Hematopoietic multipotent progenitor cell (in vitro differentiated cells): ENCODE measurements at places on chromosomes 16 and 17.
A peak's percentile ranks its signal among the peaks of the same experiment; 100 is the strongest.

DNA sequence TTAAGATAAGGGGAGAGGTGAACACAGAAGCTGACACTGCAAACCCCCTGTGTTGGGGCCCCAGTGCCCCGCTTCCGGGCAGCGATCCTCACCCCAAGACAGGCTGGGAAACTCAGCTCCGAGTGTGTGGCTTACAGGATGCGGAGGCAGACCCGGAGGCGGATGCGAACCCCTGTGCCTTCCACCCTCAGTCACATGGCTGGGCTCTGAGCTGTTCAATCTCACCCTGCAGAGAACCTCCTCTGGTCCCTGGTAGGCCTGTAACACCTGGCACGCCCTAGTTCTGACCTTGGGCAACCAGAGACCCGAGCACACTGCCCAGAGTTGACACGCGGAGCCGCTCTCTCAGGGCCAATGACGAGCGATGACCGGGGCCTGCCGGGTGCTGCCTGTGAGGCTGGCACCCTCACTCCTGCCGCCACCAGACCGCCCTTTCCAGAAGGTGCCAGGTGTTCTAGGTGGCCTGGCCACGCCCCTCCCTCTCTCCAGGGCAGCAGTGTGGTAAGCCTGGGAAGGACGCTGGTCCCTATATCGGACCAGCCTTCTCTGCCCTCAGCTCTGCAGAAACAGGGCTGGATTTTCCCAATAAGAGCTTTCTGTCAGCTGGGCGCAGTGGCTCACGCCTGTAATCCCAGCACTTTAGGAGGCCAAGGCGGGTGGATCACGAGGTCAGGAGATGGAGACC, 23.3 kb downstream of the MEAK7 start:
- DNase-seq = no peak

- DNase-seq = no peak
These were observed 84.5 kb downstream of the SEC14L1 start for GRCh38 chr17:77225265-77225664.

DNA sequence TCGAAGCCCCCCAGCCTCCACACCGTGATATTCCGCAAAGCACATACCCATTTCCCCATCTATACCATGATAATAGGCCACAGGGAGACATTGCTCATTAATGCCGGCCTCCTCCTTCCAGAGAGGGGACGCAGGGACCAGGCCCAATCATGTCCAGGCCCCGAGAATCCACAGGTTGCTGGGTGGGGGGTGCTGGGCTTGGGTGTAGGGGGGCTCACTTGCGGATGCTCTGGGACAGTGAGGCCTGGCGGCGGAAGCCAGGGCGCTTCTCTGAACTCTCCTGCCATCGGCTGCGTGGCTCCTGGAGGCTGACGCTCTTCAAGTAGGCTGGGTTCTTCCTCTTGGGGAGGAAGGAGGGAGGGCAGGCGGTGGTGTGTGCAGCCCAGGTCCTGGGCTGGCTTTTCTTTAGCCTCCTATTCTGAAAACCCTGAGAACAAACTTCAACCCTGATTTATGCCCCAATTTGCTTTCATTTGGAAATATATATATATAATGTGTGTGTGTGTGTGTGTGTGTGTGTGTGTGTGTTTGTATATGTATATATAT, 12.2 kb downstream of the AANAT start:
- DNase-seq = no peak

GRCh38 chr16:17567455-17567854, 96.7 kb upstream of the XYLT1 start:
- no peak for DNase-seq

GRCh38 chr16:66590322-66590721, 11.1 kb downstream of the CMTM2 start:
- DNase-seq = peak; percentile 57

- DNase-seq = no peak
These were observed 1.1 kb upstream of the STUB1 start for GRCh38 chr16:678858-679813.

DNA sequence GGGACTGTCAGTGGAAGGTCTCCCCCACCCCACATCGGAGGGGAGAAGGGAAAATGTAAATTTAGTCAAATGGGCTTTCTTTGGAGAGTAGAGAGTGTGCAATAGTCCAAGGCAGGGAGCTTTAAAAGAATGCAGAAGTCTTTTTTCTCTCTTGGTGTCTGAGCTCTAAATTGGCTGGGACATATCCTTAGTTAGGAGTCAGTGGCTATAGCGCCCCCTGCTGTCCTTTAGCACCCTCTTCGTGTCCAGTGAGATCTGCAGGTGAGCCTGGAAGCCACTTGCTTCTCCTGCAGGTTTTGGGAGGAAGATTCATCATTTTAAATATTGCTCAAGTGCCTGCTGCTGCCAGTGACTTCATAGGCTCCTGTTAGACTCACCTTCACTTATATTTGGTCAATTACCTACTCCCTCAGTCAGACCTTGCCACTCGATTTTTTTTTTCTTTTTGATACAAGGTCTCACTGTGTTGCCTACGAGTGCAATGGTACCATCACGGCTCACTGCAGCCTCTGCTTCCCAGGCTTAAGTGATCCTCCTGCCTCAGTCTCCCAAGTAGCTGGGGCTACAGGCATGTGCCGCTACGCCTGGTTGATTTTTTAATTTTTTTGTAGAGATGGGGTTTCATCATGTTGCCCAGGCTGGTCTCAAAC, 174.8 kb downstream of the PRKCB start:
- DNase-seq = peak; percentile 70

GRCh38 chr16:57091975-57092785, at the start of gene CPNE2:
Gene CPNE2 (plus strand): TSS chr16:57092583. CDS start chr16:57110743, 18,160 bp downstream.
- DNase-seq = no peak

GRCh38 chr17:81843713-81844326, 9.0 kb upstream of the PPP1R27 start:
- DNase-seq = no peak

DNA sequence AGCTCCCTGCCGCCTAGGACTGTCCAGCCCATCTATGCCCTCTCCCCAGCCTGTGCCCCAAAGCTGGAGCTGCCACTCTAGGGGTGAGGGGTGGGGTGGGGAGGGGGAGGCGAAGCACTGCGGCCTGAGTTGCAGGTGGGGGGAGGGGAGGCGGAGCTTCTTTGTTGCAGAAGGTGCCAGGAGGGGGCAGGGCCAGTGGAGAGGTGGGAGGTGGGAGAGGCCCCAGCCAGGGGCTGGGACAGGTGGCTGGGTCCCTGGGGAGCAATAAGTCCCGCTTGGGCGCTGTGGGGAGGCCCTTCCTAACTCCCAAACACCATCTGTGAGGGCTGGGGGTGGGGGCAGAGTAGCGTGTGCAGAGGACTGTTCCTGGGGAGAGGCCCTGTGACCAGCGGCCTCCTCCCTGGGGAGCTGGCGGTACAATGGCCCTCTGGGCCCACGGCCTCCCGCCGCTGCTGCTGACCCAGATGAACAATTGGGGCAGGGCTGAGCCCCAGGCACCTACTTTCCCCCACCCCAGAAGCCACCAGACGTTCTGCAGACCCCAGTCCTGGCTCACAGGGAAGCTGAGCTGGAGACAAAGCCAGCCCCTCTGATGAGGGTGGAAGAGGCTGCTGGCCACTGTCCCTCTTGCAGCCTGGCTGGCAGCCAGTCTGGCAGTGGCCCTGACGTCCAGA, 2.2 kb upstream of the NTN3 start:
- no peak for DNase-seq

DNA sequence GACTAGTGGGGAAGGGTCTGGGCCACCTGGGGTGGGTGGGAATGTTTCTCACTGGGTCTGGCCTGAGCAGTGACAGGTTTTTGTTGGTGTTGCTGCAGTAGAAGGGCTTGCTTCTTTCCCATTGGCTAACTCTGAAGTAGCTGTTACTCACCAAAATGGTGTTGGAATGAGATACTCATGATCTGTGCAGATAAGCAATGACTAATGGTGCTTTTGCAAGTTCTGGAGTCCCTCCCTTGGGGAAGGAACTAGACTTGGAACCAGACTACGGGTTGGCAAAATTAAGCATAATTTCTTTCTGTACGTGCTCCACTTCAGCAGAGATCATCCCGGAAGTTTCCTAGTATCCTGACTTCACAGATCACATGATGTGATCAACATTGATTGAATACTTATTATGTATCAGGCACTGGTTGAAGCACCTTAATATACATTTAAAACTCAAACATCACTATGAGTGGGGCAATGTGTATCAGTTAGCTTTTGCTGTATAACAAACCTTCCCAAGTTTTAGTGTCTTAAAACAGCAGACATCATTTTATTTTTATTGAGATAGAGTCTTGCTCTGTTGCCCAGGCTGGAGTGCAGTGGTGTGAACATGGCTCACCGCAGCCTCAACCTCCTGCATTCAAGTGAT, 30.1 kb downstream of the CHP2 start:
- no peak for DNase-seq

DNA sequence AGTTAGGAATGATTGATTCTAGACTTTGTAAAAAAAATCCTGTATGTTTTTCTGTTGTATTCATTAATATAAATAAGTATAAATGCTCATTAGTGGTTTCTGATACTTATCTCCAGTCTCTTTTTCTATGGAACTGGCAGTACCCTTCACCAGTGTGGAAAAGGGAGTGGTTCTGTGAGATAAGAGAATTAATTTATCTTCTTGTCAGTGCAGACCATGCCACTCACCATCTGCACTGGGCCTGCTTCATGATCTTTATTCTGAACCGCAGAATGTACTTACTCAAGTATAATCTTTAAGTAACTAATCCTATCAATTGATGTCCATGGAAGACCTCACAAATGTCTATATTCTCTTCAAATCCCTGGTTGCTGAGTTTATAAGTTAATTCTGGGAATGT, 836.1 kb upstream of the CDH8 start:
- DNase-seq = no peak

GRCh38 chr17:49456183-49456965, 38.7 kb upstream of the NGFR start:
- no peak for DNase-seq

DNA sequence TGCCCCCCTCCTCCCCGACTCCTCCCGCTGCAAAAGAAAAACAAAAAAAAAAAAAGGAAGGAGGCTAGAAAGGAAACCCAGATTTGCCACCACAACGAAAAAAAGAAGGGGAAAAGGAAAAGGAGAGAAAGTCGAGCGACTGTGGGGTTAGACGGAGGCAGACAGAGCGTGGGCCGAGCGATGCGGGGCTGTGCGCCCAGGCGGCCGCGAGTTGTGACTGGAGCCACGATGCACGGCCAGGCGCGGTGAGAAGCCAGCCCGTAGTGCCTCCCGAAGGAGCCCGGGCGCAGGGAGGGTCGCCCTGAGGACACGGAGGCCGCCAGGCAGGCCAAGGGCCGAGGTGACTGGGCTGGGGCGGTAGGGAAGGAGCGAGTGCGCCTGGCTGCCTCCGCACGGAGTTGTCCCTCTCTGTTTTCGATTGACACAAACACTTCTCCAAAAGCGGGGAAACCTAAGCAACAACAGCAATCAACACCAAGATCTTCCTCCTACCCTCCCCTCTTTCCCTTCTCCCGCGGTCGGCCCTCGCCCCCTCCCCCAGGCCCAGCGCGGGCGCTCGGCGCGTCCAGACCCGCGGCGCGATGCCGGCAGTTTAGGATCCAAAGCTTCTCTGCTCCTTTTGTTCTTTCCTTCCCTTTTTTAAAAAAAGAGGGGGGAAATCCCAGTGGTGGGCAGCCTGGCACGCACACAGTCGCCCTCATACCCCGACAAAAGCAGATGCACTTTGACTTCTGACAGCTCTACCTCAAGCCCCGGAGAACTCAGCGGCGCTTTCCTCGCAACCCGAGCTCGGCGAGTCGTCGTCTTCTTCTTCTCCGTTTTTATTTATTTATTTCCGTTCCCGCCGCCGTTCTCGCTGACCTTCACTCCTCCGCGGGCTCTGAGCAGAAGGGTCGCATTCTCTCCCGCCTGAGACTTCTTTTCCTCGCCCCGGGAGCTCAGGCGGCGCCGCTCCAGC, at the start of gene LHX1:
Gene LHX1 (plus strand): TSS at position 475 of the 958 bp plus-strand sequence. CDS start 723 bp downstream, outside the sequence.
- DNase-seq = peak; percentile 42

GRCh38 chr17:16398270-16399267, 16.8 kb upstream of the TRPV2 start:
- peak; percentile 96 for DNase-seq

GRCh38 chr17:50820651-50821050, 14.7 kb upstream of the WFIKKN2 start:
- no peak for DNase-seq

GRCh38 chr16:48022496-48022895, 133.3 kb downstream of the ABCC12 start:
- no peak for DNase-seq

- DNase-seq = no peak
These were observed 114.8 kb upstream of the C16orf82 start for GRCh38 chr16:26951950-26952349.

GRCh38 chr17:57242148-57242547, 14.2 kb upstream of the MSI2 start:
- DNase-seq = no peak

- no peak for DNase-seq
These were observed 11.4 kb upstream of the PLK1 start for GRCh38 chr16:23667355-23667659.

DNA sequence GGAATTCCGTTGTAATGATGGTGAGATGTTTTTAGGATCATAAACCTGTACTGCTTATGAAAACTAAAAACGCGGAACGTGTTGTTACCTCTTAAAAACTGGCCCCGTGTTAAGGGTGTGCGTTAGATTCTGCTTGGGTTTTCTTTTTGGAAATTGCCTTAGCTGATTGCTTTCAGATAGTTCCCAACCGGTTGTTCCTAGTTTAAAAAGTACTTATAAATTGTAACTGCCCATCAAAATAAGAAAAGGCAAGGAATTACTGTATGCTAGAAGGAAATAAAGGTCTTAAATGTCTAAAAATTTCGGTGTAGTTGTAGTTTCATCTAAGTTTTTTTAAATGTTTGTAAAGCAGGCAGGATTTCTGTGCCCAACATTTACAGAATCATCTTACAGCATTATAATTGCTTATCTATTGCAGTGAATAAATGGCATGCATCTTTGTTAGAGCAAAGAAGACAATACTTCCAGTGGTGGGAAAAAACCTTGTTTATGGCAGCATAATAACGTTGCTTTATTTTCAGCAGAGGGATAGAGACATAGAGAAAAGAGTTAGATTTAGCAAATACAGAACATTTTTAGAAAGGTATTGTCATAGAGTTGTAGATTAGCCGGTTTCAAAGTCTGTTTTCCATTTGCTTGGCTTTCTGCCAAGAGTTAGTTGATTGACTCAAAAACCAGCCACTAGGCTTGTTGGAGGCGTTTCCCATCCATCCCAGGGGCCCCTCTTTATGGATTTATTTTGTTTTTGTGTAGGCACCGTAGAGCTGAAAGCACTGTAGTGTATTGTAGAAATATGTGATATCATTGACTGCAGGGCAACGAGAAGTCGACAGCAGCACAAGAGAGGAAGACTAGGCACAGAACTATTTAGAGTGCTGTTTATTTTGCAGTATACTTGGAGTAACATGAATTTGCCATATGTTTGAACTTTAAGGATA, 1.7 kb downstream of the PPM1D start:
- DNase-seq = peak; percentile 51

- DNase-seq = peak; percentile 70
These were observed 487 bp downstream of the CREBBP start for GRCh38 chr16:3879887-3880564.

- DNase-seq = no peak
These were observed 4.0 kb upstream of the TMEM88 start for GRCh38 chr17:7850701-7851437.

- no peak for DNase-seq
These were observed 6.1 kb downstream of the IL21R start for GRCh38 chr16:27408012-27408601.

DNA sequence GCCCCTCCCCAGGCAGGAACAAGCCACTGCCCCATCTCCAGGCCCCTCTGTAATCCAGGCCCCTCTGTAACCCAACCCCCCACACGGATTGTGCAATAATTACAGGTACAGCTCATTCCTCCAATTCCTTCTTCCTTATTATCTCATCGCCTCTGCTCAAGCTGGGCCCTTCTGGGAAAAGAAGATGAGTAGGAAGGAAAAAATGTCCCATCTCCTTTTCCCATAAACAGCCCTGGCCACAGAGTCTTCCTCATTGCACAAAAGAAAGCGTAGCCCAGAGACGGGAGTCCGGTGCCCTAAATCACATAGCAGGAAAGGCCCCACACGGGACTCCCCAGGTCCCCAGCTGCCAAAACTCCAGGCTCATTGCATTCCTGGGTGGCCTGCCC, 3.6 kb upstream of the LITAFD start:
- DNase-seq = no peak
